Bronchus fibroblast of lung (primary cell): ENCODE measurements at places on chromosomes 1 and 21. TPM values are rescaled to one million over a fixed set of nuclear protein-coding genes. Genes with fewer than 3 reads are reported as not detected.

Gene PLEKHN1
- total RNA-seq, result 1.2 and 1.9 TPM in 2 replicates

Gene SPRR5
- total RNA-seq, result not detected in 2 replicates

Gene THEM5
- not detected in 2 replicates for total RNA-seq

Gene AXDND1
- 0.30 TPM in 1 of 2 replicates, not detected in the other for total RNA-seq

Gene CLCA4
- not detected in 2 replicates for total RNA-seq

Gene OPTC
- not detected in 2 replicates for total RNA-seq
